ENCODE measurements at places on chromosomes 5 and 9.

DNA sequence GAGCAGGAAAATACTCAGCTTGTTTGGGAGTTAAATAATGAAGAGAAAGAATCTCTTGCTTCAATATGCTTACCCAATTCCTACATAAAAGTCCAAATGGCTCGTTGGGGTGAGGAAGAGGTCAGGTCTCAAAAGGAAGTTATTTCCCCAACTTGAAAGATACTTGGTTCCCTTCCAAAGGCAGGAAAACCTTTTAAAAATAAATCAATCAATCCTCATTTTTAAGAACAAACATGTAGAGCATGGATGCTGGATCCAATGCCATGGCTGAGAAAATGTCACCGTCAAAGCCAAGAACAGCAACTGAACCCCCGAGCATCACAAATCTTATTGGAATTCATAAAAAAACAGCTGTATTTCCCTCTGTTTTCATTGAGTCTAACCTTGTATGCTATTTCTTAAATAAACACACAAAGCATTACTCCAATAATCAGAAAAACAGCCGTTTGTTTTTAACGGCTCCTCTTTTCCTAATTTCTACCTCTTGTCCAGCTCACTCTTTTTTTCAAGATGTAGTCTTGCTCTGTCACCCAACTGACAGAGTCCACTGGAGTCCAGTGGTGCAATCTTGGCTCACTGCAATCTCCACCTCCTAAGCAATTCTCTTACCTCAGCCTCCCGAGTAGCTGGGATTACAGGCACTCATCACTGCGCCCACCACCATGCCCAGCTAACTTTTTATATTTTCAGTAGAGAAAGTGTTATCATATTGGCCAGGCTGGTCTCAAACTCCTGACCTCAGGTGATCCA lies 140.7 kb downstream of the GNA14 start:
- DNase-seq = peak; percentile 88

DNA sequence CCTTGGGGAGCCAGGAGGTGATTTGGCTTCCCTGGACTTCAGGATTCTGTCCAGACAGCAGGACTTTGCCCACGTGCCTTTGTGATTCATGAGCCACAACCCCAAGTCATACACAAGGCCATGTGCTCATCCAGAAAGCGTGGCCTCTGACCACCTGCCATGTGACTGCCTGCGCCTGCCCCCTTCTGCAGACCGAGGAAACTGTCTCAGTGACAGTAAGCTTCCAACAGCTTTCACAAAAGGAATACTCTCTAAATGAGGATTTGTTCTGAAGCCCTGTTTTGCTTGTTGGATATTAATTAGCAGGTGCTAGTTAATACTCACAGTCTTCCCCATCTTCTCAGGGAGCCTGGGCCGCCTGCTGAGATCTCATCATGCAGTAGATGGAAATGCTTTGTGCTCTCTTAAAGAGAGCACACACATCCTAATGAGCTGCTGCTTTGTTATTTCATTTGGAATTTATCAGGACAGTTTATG lies 36.9 kb upstream of the ANGPTL2 start:
- no peak for DNase-seq

GRCh38 chr9:74220327-74220726 lies 276.8 kb upstream of the RORB start:
- no peak for DNase-seq

DNA sequence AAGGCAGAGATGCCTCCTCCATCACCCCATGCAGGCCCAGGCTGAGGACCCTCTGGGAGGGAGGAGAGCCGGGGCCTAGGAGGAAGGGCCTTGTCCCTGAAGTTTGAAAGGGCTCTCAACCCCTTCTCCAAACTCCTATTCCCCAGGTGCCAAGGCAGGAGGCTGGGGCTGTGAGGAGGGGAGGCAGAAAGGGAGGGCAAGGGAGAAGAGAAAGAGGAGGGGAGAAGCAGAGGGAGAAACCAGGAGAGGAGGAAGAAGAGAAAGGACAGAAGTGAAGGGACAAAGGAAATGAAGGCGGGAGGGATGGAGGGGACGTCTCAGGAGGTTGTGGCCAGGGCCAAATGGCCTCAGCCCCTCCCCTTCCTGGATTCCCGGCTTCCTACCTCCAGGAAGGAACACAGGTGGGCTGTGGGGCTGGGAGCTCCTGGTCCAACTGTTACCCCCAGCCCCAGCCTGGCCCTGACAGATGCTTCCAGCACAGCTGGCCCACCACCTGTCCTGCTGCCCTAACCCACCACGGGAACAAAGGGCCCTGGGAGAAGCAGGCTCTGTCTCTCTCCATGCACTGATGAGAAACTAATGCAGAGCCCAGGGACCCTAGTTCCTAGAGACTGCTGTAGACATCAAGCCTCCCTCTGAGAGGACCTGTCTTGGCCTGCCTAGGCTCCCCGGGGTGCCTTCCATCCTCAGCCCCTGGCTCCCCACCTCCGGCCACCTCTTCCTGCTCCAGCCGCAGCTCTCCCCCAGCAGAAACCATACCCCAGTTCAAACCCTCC lies 3.5 kb downstream of the DBN1 start:
- no peak for DNase-seq

- DNase-seq = no peak
These were observed 16.6 kb downstream of the HK3 start for GRCh38 chr5:176882567-176882903.

GRCh38 chr5:23727271-23727670 lies 219.9 kb downstream of the PRDM9 start:
- DNase-seq = peak; percentile 2

- peak; percentile 47 for DNase-seq
These were observed 8.0 kb downstream of the GLIPR2 start for GRCh38 chr9:36144309-36145232.

DNA sequence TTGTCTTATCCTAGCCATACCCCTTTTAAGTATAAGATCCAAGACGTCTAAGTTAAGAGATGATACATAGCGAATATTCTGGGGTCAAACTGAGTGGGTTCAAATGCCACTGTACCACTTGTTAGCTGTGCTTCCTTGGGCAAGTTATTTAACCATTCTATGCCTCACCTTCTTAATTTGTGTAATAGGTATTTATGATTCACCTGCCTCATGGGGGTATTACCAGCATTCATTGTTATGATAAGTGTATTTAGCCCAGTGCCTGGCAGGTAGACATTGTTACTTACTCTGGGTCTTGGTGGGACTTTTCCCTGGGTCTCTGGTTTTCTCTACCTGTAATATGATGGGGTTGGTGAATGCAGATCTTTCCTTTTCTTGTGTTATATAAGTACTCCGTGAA lies 3.8 kb downstream of the LARP1 start:
- no peak for DNase-seq

- no peak for DNase-seq
These were observed 23.2 kb upstream of the SPTAN1 start for GRCh38 chr9:128529191-128529590.

DNA sequence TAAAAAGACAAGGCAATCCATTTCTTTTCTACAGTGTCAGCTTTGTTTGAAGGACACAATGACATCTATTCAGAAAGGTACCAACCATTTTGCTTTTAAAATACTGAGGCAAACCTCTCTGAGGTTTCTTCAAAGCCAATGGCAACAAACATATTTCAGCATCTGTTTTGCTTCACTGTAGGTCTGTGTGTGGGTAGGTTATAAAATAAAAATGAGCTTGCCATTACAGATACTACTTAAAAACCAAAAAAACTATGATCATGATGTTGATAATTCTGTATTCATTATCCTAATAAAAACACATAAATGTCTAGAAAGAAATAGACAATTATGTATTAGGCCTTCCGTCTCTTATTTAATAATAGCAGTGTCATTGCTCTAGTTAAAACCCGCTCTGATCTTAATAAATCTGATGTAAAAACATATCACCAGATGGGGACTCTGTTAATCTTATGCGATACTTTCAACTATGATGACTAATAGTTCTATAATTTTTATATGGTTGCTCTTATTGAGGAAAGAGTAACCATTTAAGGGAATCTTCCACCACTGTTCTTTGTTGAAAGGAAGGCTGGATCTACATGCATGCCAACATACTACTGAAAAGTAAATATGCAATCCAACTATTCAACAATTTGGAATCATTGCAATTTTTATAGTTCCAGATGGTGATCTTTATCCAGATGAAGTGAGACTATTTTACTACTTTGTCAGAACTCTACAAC lies 647.2 kb downstream of the PDE4D start:
- DNase-seq = no peak

- peak; percentile 61 for DNase-seq
These were observed 59.2 kb upstream of the TRAF1 start for GRCh38 chr9:120985819-120986222.

GRCh38 chr5:12865529-12865928 lies 961.3 kb upstream of the CTNND2 start:
- DNase-seq = no peak

DNA sequence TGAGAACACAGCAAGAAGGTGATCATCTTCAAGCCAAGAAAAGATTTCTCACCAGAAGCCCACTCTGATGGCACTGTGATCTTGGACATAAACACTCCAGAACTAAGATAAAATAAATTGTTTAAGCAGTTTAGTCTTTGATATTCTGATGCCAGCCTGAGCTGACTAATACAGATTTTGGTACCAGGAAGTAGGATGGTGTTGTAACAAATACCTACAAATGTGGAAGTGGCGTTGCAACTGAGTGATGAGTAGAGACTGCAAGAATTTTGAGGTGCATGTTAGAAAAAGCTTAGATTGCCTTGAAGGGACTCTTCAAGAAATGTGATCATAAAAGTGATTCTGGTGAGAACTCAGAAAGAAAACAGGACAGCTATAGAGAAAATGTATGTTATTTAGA lies 592.4 kb upstream of the DAB2 start:
- DNase-seq = no peak

GRCh38 chr5:31708089-31708488 lies 69.2 kb downstream of the PDZD2 start:
- DNase-seq = no peak

DNA sequence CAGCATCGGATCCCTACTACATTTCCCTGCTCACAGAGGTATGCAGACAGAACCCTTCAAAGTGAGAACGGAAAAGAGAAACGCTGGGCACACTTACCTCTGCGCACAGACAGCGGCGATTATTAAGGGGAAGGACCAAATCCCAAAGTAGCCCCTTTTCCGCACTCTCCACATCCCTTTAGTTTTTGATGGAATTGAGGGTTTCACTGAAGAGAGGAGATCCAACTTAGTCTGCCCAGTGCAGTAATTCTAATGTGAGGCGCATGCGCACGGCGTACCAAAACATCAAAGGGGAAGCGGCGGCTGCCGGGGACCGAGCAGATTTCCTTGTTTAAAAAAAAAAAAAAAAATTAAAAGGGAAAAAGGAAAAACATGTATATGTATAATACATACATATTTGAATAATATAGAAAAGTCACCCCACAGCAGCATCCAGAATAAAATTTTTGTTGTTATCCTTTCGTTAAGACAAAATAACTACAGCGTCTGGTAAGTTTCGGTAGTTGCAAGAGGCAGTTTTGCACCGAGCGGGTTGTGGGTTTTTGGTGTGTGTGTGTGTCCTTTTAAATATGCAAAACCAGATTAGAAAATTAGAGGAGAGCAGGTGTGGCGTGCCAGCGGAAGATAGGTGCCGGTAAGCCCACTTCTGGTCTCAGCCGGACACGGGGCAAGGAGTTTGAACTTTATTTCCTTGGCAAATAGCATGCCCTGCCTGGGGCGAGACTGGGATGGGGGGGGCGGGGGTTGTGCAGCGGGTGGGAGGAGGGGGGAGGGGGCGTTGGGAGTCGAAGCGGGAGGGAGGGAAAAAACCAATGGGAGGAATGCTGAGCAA lies at the start of gene GABRB2:
GABRB2 (minus strand) TSS at position 256 of the 832 bp plus-strand sequence; CDS start at position 174, 82 bp downstream.
- peak; percentile 77 for DNase-seq

DNA sequence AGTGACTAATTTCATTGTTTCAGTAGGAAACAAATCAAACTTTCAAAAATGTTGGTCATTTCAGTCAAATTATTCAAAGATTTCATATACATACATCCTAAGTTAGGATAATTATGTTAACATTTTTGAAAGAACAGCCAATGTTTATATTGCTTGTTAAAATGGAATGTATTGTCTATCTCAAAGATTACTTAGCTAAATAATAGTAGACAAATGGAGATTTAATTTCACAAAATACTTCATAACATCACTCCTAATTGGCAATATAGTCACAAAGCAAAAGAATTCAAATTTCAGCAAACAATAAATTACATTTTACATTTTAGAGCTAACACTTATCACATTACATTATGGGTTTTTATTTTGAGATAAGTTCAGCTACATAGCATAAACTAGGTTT lies 25.4 kb downstream of the STARD4 start:
- DNase-seq = no peak

DNA sequence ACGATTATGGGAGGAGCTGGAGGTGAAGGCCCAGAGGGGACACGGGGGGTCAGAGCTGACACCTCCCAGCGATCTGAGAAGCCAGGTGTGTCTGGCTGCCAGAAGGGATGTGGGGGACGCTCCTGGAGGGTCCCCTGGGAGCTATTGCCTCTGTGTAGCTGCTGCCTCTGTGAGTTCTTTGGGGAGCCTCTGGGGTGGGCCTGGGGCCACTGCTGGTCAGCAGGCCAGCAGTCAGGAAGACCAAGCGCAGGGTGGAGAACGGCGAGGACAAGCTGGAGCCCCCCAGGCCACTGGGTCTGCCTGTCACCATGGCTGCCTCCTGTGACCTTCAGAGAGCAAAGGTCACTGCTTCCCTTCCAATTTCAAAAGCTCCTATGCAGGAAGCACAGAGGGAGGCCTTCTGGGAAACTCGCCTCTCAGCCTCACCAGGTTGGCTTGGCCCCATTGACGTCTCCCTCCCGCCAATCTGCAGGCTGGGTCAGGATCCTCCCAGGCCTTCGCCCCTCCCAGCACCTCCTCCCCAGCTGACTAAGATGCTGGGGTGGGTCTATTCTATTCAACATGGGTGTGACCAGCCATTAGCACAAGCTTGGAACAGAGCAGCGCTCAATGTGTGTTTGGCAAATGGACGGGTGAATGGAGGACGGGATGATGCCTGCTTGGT lies 126.4 kb downstream of the GAPVD1 start:
- DNase-seq = no peak

DNA sequence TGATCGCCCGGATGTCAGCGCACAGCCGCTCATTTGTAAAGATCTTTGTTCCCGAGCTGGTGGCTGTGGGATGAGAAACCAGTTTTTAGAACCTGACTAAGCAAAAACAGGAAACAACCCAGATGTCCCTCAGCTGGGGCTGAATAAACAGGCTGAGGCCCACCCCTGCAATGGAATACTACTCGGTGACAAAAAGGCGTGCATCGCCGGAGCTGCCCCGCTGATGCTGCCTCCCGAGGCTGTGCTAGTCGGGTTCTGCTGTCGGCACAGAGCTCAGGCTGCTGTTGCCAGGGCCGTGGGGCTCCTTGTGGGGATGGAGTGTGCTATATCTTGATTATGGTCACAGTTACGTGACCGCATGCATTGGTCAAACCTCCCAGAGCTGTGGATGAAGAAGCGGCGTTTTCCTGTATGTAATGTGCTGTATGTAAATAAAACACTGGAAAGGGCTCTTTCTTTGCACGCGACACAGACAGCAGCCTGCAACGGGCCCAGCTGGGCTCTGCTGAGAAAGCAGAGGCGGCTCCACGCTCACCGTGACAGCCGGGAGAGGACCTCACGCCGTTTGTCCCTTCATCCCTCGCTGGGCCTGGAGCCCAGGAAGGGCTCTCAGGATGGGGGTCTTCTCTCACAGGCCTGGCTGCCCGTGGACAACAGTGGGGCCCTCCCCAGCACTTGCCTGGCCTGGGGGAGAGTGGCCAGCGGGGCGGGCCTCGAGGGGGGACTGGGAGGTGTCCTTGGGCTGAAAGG lies 51.5 kb upstream of the RNU6ATAC start:
- peak; percentile 88 for DNase-seq
